ENCODE measurements at places on chromosomes 6 and 20.

- no peak for DNase-seq
Measured at GRCh38 chr20:40815156-40816038, 126.4 kb upstream of the MAFB start.

DNA sequence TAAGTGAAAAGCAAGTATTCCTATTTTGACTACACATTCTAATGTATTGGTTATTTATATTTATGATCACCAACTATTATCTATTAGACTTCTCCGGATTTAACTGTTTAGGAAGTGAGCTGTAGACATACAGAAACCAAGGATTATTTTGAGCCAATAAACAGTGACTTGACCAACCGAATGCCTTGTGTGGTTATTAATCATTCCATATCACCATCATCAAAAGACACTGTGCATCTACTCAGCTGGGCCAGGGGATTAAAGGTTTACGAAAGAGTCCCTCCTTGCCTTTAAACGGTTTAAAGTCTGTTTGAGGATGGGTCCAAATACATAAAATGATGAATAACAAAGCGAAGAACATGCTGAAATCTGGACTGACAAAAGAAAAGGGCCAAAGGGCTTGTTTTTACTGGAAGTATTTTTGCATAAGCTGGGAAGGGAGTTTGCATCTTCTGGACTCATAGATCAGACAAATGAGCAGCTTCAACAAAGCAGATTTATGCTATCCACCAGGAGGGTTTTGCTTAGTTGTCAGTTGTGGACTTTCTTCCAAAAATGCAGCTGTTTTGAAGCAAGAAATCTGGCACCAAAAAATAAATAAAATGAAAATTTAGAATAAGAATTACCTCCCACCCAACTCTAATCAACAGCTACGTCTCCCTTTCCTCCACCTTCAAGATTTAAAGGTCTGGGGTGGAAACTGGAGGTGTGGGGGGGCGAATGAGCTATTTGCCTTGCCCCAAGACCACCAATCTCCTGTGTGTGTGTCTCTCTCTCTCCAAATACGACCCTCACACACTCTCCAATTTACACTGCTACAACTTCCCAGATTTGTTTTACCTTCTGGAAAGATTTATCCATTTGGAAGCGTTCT, 33.6 kb upstream of the ID4 start:
- no peak for DNase-seq

GRCh38 chr20:34797012-34797995, 28.1 kb downstream of the NCOA6 start:
- DNase-seq, result no peak

- DNase-seq, result no peak
Measured at GRCh38 chr6:31829633-31830283, 2.2 kb downstream of the HSPA1B start.

DNA sequence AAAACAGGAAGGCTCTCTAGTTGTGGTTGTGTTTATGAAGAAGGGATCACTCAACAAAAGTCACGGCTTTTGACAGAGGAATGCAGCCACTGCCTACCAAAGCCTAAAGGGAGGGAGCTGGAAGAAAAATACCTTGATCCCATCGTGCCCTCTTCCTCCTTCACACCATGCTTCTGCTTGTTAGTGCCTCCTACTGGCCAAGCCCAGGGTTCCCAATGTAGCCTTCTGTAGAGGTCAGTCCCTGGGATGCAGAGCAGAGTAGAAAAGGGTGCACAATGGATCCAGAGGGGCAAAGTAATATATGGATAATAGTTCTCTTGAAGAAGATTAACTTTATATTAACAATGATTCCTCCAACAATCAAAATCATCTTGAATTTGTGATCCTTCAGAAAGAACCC, 293.5 kb upstream of the FERMT1 start:
- no peak for DNase-seq

DNA sequence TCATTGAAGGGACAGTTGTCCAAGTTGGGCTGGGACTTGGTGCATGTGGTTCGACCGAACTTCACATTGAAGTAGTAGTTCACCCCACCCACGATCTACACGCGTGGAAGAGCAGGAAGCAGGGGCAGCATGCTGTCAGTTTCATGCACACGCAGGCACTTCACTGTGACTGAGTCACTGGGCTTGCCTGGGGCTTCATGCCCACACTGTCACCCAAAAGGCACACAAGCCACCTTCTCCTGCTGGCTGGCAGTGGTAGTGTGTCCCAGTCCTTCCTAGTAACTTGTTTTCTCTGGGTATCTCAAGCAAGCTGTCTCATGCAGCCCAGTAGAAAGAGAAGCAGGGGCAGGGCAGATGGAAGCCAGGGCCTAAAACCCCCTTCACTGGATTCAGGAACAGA, 2.0 kb downstream of the CST5 start:
- no peak for DNase-seq

DNA sequence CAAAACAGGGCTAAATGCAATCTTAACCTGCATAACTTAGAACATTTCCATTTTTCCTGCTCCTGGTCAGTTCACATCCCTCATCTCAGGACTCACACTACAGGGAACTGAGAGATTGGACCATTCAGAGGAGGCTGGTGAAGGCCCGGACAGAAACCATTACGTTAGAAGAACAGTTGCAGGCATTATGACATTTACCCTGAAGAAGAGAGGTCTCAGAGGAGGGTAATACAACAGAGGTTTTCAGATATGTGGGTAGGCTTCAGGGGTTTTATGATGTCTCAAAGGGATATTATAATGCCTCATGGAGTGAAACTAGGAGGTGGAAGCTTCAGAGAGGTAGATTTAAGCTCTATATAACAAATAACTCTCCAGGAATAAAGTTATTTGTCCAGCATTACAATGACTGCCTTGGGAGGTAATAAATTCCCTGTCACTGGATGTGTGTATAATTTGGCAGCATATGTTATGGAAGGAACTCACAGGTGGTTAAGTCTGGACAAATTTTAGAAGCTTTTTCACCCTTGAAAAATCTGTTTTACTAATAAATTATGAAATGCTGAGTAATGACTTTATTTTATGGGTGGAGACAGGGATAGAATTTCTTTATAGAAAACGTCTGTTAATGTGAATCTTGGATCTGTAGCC, 36.7 kb upstream of the RIPOR2 start:
- DNase-seq, result no peak

DNA sequence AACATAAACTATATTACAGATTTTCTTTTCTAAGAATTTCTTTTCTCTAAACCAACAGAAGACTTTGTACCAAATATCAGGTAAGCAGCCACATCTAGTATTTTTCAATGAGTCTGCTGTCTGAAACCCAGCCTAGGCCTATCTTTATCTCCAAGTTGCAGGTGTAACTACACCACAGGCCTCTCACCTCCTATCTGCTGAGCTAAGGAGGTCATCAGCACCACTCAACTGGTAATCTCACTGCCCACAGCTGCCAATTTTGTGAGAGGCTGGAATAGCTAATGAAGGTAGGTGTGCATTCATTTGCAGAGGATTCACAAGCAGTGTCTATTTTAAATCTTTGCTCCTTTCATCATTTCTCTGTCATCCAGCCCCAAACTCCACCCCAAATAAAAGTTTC, 584.8 kb downstream of the HDGFL1 start:
- no peak for DNase-seq

DNA sequence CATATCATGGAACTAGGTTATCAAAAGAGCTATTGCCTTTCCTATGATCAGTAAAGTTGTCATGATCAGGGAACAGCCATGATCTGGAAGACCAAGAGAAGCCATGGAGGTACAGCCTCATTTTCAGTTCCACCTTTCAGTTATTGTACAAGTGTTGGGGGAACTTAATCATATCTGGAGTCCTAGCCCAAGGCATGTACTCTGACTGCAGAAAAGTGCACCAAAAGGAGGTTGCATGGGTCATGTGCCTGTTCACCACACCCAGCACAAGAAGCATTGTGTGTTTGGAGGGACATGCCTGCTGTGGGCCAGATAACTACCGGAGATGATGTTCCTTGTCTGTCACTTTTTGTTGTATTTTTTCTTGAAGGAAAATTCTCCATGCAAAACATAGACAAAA, 185.8 kb upstream of the MAN1A1 start:
- no peak for DNase-seq

- no peak for DNase-seq
Measured at GRCh38 chr20:63253438-63254231, 628 bp downstream of the NKAIN4 start.

DNA sequence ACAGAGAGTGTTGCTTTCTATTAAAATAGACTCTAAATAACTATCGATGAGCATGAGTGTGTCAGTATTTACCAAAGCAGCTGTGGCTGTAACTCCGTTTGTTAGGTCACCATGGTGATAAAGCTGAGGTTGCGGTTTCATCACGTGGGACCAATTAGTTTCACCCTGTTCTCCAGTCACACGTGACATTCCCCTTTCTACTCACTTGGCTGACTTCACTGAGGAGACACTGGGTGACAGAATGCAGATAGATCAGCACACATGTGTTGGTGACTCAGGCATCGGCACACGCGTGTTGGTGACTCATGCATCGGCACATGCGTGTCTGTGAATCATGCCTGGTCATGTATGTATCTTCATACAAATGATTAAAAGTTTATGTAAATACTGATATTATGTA, 285.4 kb downstream of the THBS2 start:
- DNase-seq, result peak; percentile 80

DNA sequence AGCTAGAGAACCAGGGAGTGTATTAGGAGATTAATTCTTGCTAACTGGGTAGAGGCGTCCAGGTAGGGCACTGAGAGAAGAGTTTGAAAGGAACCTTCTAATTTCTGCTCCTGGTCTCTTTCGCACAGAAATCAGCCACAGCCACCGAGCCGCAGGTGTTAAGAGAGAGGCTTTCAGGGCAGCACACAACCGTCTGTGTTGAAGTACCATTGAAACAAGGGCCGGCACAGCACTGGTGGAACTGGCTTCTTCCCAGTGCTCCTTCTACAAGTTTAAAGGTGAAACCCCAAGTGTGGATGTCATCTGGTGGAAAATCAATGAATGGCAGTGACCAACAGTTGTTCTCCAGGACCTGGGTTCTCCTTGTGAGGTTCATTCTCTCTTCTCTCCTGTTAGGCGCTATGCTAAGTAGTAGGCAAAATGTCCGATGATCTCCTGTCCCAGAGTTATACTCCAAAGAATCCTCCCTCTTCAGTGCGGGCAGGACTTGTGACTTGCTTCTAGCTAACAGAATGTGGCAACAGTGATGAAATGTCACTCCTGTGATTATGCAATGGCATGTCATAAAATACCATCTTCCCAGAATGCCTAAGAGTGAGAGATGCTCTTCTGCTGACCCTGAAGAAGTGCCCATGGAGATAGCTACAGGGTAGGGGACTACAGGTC, 15.0 kb upstream of the RIN2 start:
- DNase-seq, result no peak

DNA sequence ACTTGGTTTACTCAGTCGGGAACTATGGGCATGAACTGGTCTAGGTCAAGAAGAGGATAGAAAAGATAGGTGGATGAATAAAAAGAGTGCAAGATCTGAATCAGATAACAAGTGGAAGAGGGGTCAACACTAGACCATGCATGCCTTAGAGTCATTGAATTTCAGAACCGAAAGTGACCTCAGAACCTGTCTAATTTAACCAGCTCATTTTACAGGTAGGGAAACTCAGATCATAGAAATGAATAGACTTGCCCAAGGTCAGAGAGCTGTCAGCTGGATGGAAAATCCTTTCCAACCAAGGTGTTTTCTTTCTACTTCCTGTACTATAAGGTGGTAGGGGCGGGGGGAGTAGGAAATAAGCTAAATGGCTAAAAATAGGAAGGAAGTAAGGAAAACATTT, 121.4 kb upstream of the ADGRF1 start:
- DNase-seq, result no peak

DNA sequence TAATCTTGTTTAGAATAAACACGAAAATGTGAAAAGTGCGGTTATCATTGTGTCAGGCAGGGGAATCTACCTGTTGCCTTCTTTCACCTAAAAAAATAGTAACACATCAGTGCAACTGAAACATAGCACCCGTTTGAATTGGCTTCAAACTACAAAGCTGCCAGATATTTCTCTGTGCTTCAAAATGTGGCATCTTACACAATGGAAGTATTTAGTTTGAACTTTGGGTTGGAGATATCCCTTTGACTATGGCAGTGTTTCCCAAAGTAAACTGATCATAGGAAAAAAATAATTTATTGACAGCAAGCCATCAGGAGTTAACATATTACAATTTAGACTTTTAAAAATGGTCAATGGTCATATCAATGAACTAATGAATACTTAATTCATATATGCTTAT, 3.6 kb downstream of the PPP1R3G start:
- no peak for DNase-seq

GRCh38 chr20:32670773-32671455, 2.8 kb downstream of the C20orf203 start:
- no peak for DNase-seq

- DNase-seq, result no peak
Measured at GRCh38 chr20:45798935-45799642, 7.3 kb downstream of the DNTTIP1 start.

DNA sequence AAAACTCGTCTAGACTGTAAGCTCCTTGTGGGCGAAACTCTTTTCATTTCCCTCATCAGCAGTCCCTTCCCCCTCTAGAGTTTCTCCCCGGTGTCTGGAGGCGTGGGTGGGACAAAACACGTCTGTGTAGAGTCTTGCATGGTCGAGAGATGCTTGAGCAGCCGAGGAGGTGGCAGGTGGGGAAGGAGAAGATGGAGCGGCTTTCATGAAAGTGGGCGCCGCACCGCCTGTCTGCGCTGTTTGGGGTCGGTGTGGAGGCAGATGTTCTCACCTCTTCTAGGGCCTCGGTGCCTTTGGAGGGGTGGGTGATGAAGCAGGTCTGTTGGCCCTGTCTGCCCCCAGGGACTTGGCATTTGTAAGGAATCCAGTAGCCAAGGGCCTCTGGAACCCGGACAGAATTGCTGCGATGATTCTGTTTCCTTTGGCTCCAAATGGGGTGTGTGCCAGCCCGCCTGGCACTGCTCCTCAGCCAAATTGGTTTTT, 1.2 kb downstream of the BRPF3 start:
- no peak for DNase-seq

- DNase-seq, result no peak
Measured at GRCh38 chr6:3766214-3766613, 14.7 kb upstream of the PXDC1 start.

DNA sequence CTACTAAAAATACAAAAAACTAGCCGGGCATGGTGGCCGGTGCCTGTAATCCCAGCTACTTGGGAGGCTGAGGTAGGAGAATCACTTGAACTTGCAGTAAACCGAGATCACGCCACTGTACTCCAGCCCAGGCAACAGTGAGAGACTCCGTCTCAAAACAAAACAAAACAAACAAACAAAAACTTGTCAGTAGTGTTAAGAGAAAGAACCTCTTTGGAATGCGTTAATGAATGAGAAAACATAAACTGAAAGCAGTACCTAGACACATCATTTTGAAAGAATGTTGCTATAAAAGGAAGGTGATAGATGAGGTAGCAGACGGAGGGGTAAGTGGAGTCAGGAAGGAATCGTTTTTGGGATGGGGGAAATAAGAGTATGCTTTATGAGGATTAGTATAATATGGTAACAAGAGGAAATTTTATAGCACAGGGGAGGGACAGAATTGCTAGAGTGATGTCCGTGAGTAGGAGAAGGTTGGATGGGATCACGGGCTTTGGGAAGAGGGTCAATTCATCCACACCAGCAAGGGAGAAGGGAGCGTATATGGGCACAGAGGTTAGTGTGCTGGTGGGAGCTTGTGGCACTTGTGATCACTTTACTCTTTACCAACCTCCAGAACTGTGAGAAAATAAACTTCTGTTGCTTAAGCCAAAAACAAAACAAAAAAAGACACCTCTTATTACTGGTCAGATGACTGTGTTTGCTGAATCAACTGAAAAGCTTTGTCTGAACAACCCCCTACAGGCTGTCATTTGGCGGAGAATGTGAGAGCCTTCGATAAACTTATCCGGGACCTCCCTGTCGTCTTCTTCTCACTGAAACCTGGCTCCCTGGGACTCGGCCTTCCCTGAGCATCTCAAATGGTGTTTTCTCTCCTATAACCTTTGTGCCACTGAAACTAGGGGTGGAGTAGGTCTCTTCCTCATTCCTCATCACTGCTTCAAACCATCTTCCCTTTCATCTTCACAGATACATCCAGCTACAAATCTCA, 48.9 kb upstream of the TFAP2A start:
- no peak for DNase-seq

Measured in kidney epithelial cell (primary cell).